ENCODE measurements at places on chromosomes 3 and 15.

DNA sequence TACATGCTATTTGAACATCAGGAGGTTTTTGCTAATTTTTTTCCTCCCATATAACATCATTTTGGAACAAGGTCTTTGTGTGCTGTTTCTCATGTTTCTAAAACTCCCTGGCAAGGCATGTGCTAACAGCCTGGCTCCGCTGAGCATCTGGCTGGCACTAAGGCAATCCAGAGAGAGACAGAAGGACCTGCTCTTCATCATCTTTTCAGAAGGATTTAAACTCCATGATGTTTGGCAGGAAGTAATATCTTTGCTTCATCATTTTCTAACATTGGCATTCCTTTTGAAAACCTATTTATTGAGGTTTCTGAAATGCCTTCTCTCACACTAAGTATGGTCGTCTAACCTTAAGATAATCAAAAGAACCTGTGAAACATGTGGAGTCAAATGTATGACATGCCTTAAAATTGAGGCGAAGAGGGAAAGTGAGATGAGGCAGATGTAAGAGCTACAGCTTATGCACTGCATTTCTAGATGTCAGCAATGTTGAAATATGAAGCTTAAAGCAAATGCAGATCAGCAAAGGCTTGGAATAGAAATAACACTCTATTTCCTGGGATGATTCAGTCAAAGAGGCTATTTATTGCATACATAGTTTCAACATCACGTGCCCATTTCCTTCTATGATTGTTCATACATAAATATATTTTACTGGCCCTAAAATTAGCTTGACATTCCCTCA is 592.0 kb downstream of the ZNF385D start:
- no peak for DNase-seq

DNA sequence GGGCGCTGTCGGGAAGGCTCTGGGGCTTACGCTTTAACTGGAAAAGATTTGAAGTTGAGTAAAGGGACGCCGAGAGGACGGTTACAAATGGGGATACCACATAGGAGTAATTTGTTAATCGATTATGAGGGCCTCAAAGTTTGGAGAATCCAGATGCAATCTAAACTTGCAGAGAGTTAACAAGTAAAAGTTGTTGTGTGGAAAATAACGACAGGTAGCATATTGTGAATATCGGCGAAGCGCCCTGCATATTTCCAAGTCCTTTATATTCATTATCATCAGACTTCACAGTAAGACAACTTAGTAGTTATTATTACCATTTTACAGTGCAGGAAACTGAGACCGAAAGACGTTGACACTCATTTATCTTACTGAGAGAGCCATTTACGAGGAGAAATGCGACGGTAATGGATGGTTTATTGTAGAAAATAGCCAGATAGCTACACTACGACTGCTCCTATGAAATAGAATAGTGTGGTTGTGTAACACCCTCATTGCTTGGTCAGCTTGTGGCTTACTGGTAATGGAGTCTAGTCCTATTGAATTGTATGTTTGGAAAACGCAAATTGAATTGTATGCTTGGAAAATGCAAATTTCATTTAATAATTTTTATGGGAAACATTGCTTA is 700 bp downstream of the MKRN2 start:
- no peak for DNase-seq

GRCh38 chr15:80480909-80481308 is 76.7 kb downstream of the ARNT2 start:
- no peak for DNase-seq

GRCh38 chr3:126268866-126269265 is 88.3 kb downstream of the KLF15 start:
- no peak for DNase-seq

DNA sequence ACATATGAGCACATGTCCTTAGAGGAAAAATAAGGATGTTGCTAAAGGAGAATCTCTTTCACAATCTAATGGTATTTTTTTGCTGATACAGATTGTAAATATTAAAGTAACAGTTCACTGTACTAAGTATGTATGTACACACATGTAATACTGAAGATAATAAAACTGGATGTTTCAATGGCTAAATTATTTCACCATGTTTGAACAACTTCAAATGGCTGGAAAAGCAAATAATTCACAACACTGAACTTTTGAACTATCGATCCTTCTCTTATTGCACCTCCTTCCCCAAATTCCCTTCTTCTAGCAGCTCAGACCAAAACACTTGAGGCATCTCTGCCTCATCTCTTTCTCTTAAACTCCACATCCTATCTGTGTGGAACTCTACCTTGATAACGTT is 149.5 kb downstream of the EPHA3 start:
- DNase-seq: no peak

- no peak for DNase-seq
Measured at GRCh38 chr3:126291537-126291936, 65.7 kb downstream of the KLF15 start.

- no peak for DNase-seq
Measured at GRCh38 chr15:39589815-39590644, 9.2 kb downstream of the THBS1 start.
